Stimulated activated CD4-positive, alpha-beta T cell treated with anti-CD3 and anti-CD28 coated beads, Interleukin-4, amount 100 ng/mL, for 1 hour (primary cell): ENCODE measurements at places on chromosomes 3 and 15.

DNA sequence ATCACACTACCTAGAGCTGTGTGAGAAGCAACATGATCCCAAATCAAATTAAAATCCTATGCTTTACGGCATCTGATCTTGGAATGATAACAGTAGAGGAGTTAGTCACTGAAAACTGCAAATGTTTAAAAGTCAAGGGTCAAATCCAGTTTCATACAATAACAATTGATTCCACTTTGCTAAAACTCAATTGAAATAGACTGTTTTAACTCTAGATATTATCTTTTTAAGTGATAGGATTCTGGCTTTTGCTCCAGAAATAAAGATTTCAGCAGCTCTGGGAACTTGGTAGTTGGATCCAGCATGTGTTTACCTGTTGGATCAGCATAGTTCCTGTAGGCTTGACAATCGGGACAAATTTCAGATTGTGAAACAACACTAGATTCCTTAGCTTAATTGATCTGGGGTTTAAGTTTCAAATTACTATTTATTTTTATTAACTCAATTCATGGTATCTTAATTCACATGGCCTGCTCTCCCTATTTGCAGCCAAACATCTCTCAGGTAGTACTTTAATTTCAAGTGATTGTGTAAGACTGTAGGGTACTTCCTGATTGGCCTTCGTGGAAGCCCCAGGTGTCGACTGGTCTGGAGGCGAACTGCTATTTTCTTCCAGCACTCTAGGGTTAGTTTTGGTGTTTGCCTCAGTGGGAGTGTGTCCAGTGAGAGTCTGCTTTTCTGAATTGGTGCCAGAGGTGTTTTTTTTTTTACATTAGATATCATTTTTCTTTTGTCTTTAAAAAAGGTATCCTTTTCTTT lies 16.6 kb downstream of the NFKBIZ start:
- DNase-seq = no peak

- no peak for DNase-seq
Observed at GRCh38 chr15:82856397-82857170, 47.2 kb downstream of the WHAMM start.

DNA sequence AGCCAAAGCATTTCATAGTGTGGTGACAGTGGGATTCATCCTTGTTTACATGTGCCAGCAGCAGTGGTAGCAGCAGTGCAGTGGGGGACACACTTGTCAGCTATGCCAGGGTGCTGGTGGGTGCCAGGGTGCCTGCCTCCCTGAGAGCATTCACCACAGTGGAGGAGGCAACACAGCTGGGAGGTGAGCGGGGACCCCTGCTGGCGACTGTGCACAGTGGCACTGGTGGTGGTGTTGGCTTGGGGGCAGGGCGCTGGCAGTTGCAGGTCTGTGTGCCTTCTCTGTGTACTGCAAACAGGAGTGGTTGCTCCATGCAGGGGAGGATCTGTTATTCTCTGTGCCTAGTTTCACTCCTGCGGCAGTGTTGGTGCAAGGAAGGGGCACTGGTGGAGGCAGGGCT lies 41.2 kb downstream of the CEP63 start:
- peak; percentile 5 for DNase-seq

GRCh38 chr15:38524156-38524555 lies 40.5 kb downstream of the RASGRP1 start:
- DNase-seq = no peak

DNA sequence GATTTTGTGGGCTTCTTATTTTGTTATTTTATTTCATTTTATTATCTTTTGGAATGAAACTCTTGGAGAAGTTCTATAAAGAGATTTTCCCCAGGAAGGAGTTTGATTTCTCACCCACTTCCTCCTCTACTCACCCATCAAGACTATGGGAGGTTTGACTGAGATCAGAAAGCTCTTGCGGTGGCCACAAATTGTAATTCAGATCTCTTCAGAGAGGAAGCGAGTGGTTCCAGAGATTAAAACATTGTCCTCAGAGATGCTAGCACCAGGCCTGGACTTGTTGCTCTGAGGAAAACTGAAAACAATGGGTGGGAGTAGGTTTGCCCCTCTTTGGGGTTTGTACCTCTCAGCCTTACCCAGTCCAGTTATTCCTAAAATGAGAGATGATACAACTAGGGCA lies 8.1 kb upstream of the MUC13 start:
- DNase-seq = no peak

- DNase-seq = no peak
Observed at GRCh38 chr3:42880183-42880582, 4.5 kb upstream of the CYP8B1 start.

GRCh38 chr15:63896336-63897115 lies 62.8 kb upstream of the HERC1 start:
- no peak for DNase-seq

DNA sequence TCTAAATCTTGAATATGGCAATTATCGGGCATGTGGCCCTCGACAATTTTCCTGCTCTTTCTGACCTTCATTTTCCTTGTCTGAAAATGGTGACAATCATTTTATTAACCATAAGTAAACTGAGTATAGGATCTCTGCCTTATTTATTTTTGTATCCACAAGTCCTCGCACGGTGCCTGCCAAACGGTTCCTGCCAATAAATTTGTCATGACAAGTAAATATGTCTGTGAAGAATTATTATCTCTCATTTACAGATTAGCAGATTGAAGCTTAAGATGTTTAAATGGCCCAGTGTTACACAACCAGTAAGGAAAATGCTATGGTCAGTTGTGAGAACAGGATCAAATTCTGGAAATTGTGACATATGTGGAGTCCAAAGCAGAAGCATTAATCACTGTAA lies 65.9 kb upstream of the ARL6 start:
- DNase-seq = no peak

DNA sequence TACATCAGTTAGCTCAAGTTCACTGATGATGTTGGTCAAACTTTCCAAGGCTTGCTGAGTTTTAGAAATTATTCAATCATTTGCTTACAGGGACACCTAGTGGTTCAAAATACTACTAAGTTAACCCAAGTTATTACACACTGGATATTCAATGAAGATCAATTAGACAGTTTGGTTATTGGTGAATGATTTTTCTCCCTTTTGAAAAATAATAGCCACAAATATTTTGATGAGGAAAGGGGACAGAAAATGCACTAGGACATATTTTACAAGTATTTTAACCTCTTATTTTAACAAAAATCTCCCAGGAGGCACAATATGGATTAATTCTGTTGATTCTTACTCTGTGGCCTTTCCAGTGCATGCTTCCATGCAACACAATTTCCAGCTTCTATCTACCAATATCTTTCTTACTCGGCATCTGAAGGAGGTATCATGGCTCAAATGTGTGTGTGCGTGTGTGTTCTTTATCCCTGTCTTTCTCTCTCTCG lies 20.1 kb upstream of the GOLGA6L2 start:
- DNase-seq = no peak

DNA sequence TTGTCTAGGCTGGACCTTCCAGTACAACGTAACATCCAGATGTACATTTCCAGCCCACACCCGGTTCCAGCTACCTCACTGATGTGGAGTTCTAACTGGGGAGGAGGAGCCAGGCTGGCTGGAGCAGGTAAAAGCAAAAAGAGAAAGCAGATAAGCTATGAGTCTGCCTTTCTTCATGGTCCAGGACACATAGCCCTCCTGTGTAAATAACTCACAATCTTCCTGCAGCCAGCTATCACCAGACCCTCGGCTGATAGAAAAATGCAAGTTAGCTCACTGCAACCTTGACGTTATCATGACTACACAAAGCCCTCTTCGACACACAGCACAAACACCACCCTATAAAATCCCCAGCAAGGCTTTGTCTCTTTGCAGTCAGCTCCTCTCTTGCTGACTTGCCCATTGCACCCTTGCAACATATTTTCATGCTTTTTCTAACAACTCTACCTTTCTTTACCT lies 20.5 kb upstream of the ELP6 start:
- DNase-seq = no peak

GRCh38 chr15:55574096-55574495 lies 14.0 kb downstream of the PYGO1 start:
- DNase-seq = no peak

GRCh38 chr15:82950295-82950694 lies 2.2 kb downstream of the HOMER2 start:
- DNase-seq = no peak

GRCh38 chr15:83458381-83458780 lies 11.2 kb downstream of the SH3GL3 start:
- no peak for DNase-seq

GRCh38 chr15:78988361-78988911 lies 43.6 kb upstream of the CTSH start:
- DNase-seq = no peak

- DNase-seq = no peak
Observed at GRCh38 chr3:135260025-135260424, 465.0 kb downstream of the EPHB1 start.

GRCh38 chr3:182913889-182914288 lies 66.4 kb downstream of the DCUN1D1 start:
- DNase-seq = no peak

GRCh38 chr3:149442043-149442442 lies 32.5 kb upstream of the TM4SF4 start:
- no peak for DNase-seq

- no peak for DNase-seq
Observed at GRCh38 chr3:30843877-30844276, 50.6 kb downstream of the GADL1 start.

DNA sequence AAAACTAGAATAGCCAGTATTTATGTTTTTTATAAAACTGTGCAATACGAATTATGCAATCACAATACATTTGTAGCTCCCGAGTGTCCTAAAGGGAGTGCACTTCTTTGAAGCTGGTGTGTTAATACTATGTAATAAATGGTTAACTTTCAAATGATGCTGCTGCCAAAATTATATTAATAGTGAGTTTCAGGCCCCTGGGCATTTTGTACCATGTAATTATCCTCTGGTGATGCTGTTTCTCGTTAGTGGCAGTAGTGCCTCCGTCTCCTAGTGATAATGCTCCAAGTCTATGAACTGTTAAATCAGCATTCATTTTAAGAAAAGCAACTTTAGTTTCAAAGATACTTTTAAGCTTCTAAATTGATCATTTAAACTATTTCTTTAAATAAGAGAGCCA lies 132.7 kb upstream of the BHLHE40 start:
- DNase-seq = no peak

DNA sequence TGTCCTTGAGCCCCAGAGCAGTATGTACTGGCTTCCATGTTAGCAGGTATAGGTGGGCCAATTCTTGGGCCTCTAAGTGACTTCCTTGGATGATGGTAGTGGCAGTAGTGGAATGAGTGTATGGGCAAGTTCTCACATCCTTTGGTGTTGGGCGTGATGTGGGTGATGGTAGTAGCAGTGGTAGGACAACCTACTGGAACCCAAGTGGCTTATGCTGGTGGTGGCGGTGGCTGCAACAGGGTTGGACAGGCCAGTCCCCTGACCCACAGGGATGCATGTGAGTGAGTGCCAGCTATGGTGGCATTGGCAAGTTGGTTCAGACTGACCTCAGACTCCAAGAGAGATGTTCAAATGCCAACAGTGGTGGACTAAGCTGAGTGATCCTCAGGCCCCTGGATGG lies 1228.2 kb downstream of the ROBO2 start:
- DNase-seq = no peak

GRCh38 chr15:31262901-31263671 lies 63.5 kb upstream of the KLF13 start:
- DNase-seq = no peak

DNA sequence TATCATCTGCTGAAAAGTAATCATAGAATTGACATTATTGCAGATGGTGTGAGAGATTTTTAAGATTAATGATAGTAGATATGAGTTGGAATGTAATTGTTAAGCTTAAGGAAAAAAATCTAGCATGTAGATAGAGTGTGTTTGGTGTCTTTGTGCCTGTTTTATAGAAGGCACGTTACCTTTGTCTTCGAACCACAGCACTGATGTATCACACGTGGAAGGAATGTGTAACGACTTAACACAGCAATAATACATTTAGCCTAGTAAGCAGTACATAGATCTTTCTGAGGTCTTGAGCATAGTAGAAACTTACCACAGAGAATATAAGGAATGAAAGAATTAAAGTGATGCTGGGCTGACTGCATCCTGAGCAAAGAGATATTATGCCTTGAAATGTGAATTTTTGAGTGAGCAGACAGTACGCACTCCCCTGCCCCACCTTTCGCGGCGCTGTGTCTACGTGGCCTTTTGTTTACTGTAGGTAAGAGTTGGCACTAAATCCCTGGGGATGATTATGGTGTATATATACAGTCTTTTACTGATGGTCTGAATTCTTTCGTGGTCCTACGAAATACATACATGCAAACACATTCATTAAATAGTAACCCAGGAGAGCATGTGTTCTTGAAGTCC lies 217.6 kb upstream of the TOPAZ1 start:
- DNase-seq = no peak

GRCh38 chr15:38040615-38041014 lies 106.2 kb downstream of the TMCO5A start:
- no peak for DNase-seq

DNA sequence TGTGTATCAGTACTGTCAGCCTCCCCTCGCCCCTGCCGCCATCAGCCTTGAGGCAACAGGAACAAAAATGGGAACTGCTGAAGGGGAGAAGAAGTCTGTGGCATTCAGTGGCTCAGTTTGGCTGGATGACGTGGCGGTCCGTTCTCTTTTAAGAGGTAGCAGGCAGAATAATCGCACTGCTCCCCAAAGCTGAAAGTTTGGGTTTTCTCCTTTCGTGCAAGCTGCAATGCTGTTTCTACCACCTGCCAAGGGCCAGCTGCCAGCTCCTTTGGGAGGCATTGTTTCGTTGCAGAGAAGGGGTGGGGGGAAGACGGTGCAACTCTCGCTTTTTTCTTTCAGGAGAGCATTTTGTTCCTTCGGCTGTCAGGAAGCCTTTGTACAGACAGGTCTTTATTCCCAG lies 369.6 kb upstream of the RORA start:
- DNase-seq = no peak

- no peak for DNase-seq
Observed at GRCh38 chr3:42119561-42120355, 28.6 kb downstream of the TRAK1 start.

- no peak for DNase-seq
Observed at GRCh38 chr3:171801738-171802589, 8.3 kb downstream of the PLD1 start.

DNA sequence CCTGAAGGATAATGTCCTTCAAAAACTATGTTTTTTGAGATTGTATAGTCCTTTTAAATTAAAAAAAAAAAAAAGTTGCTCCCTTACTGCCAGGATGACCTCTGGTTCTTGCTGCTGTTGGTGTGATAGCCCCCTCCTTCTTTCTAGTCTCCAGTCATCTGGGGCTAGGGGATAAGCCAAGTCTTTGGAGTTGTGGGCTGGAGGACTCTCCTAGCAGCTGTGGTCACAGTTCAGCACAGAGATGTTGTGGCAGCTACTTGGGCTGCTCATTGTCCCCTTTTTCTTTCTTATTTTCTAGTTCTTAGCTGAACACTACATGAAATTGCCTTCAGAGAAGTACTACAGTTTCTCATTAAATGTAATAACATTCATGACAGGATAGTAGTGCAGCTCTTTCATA lies 39.2 kb upstream of the APH1B start:
- no peak for DNase-seq

DNA sequence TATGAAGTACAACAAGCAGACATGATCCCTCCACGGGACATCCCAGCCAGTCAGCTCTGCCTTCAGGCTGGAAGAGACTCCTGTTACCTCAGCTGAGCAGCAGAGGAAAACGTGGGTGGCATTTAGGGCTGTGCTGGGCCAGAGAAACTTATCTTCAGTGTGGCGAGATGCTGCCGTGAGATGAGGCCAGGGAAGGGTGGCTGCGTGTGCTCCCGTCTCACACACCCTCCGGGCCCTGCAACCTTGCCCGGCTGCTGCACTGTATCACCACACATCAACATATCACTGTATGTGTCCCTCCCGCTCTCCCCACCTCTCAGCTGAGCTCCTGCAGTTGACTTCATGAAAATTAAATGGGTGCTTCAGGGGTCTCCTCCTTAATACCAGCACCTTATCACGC lies 23.4 kb downstream of the BMF start:
- DNase-seq = no peak

GRCh38 chr15:39110336-39110735 lies 470.5 kb upstream of the THBS1 start:
- DNase-seq = no peak
